Gastrocnemius medialis (tissue), 4 donors: ENCODE measurements at places on chromosomes 3 and 15. TPM values are rescaled to one million over a fixed set of nuclear protein-coding genes. Genes with fewer than 3 reads are reported as not detected.

CCR2 gene
- 0.68 TPM for total RNA-seq

NEIL1 gene
- total RNA-seq = 4.3 TPM

DPPA4 gene
- total RNA-seq = not detected

SATB1 gene
- 40.9 TPM for total RNA-seq

CAPN3 gene
- 194 TPM for total RNA-seq

MUSTN1 gene
- total RNA-seq = 385 TPM

SNTN gene
- not detected for total RNA-seq

TATDN2 gene
- 11.0 TPM for total RNA-seq

TERC gene
- total RNA-seq = 18.4 TPM

LDHAL6B gene
- not detected for total RNA-seq

ATP8B4 gene
- 1.7 TPM for total RNA-seq

OCA2 gene
- 0.16 TPM for total RNA-seq

ONECUT1 gene
- not detected for total RNA-seq

TMEM45A gene
- total RNA-seq = 7.0 TPM

VEPH1 gene
- not detected for total RNA-seq

NCEH1 gene
- total RNA-seq = 19.8 TPM

THAP10 gene
- 1.6 TPM for total RNA-seq

FANCD2OS gene
- total RNA-seq = not detected

GOLGA8J gene
- total RNA-seq = not detected

CDC25A gene
- not detected for total RNA-seq

THRB gene
- total RNA-seq = 25.2 TPM

NAALADL2 gene
- 0.36 TPM for total RNA-seq

PLSCR2 gene
- total RNA-seq = not detected

GOLGA8G gene
- not detected for total RNA-seq

STAC gene
- total RNA-seq = 1.5 TPM

PPARG gene
- 4.9 TPM for total RNA-seq

TM4SF1 gene
- total RNA-seq = 23.0 TPM

TF gene
- total RNA-seq = 4.3 TPM

GPR62 gene
- 0.18 TPM for total RNA-seq

STRIT1 gene
- 2,272 TPM for total RNA-seq

MYH15 gene
- 0.27 TPM for total RNA-seq

DNAH1 gene
- 1.8 TPM for total RNA-seq

ELP6 gene
- 16.9 TPM for total RNA-seq
